ENCODE measurements at places on chromosomes 1 and 21.

GRCh38 chr1:95233737-95234500 lies at the start of gene RWDD3:
RWDD3 (plus strand) TSS chr1:95234210; CDS start chr1:95234231, 21 bp downstream.
- H3K27ac ChIP-seq: peak within 1 kb of the TSS; percentile 89
- H3K36me3 ChIP-seq: peaks cover 13% of the 10 kb centered on the region
- peaks cover 10% of the 10 kb centered on the region for H3K27me3 ChIP-seq
- peak within 1 kb of the TSS; percentile 94 for H3K4me3 ChIP-seq
- peaks cover 20% of the 10 kb centered on the region for H3K4me1 ChIP-seq
- DNase-seq: peak; percentile 93

DNA sequence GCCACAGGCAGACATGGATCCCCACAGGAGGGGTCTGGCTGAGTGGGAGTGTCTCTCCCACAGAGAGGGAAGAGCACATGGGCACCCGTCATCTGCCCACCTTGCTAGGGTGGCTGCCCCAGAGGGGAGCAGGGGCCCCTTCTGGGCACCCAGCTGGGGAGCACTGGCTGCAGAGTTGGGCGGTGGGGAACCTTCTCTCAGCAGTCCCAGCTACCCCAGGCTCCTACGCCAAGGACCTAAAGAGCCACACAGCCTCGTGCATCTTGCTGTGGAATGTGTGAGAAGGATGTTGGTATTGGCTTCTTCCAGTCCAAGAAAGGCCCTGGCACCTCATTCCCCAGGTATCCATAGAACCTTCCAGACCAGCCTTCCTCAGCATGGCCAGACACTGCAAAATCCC lies 250.6 kb upstream of the VAMP3 start:
- H3K4me1 ChIP-seq: no peaks in the 10 kb centered on the region
- no peak overlapping the region for H3K4me3 ChIP-seq
- H3K27me3 ChIP-seq: no peaks in the 10 kb centered on the region

- H3K27me3 ChIP-seq: no peaks in the 10 kb centered on the region
- H3K4me3 ChIP-seq: no peak overlapping the region
- DNase-seq: no peak
- no peaks in the 10 kb centered on the region for H3K36me3 ChIP-seq
- H3K27ac ChIP-seq: no peak overlapping the region
- H3K4me1 ChIP-seq: no peaks in the 10 kb centered on the region
Measured at GRCh38 chr1:238642231-238642630, 744.1 kb upstream of the CHRM3 start.

GRCh38 chr21:41653954-41654491 lies 112.8 kb downstream of the RIPK4 start:
- H3K4me1 ChIP-seq: no peaks in the 10 kb centered on the region
- H3K4me3 ChIP-seq: no peak overlapping the region
- no peak overlapping the region for H3K27ac ChIP-seq
- no peak for DNase-seq
- no peaks in the 10 kb centered on the region for H3K27me3 ChIP-seq
- H3K36me3 ChIP-seq: no peaks in the 10 kb centered on the region

DNA sequence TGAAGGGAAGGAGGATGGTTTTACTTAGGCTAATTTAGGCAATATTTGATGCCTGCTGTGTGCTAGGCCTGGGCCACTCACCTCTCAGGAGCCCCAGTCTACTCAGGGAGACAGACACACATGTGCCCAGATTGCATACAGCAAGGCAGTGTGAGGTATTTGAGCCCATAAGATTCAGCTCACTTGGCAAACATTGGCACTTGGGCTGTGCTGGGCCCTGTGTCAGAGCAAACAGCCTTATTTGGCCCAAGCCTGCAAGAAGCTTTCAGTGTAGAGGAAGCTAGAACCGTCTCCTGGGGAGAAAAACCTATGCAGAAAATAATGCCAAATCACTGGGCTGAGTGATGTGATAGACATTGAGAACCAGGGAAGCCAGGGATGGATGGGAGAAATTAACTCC lies 3.9 kb upstream of the SYNC start:
- no peaks in the 10 kb centered on the region for H3K36me3 ChIP-seq
- H3K27me3 ChIP-seq: no peaks in the 10 kb centered on the region
- no peaks in the 10 kb centered on the region for H3K4me1 ChIP-seq

DNA sequence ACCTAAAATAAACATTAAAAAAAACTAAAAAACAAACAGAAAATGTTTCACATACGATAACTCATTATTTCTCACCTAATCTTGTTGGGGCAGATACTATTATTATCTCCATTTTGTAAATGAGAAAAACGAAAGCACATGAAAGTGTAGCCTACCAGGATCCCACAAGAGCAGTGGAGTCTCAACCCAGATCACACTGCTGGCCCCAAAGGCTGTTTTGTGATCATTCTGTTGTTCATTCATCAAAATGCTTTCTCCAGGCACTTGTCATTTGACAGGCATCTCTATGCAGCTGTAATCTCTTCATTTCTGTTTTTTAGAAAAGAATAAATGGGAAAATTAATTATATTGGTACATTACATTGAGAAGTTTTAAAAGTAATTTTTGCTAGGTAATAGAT lies 67.5 kb downstream of the AK5 start:
- no peak for DNase-seq
- peaks cover 3% of the 10 kb centered on the region for H3K27me3 ChIP-seq
- no peaks in the 10 kb centered on the region for H3K4me1 ChIP-seq
- no peak overlapping the region for H3K4me3 ChIP-seq

GRCh38 chr1:238647877-238648276 lies 738.5 kb upstream of the CHRM3 start:
- H3K27ac ChIP-seq: no peak overlapping the region
- H3K4me3 ChIP-seq: no peak overlapping the region
- no peaks in the 10 kb centered on the region for H3K36me3 ChIP-seq
- no peaks in the 10 kb centered on the region for H3K4me1 ChIP-seq
- DNase-seq: no peak
- no peaks in the 10 kb centered on the region for H3K27me3 ChIP-seq

- H3K27ac ChIP-seq: peak overlapping the region; percentile 95
- no peaks in the 10 kb centered on the region for H3K27me3 ChIP-seq
- H3K4me3 ChIP-seq: no peak overlapping the region
Measured at GRCh38 chr1:8943498-8944405, 1.9 kb upstream of the CA6 start.

DNA sequence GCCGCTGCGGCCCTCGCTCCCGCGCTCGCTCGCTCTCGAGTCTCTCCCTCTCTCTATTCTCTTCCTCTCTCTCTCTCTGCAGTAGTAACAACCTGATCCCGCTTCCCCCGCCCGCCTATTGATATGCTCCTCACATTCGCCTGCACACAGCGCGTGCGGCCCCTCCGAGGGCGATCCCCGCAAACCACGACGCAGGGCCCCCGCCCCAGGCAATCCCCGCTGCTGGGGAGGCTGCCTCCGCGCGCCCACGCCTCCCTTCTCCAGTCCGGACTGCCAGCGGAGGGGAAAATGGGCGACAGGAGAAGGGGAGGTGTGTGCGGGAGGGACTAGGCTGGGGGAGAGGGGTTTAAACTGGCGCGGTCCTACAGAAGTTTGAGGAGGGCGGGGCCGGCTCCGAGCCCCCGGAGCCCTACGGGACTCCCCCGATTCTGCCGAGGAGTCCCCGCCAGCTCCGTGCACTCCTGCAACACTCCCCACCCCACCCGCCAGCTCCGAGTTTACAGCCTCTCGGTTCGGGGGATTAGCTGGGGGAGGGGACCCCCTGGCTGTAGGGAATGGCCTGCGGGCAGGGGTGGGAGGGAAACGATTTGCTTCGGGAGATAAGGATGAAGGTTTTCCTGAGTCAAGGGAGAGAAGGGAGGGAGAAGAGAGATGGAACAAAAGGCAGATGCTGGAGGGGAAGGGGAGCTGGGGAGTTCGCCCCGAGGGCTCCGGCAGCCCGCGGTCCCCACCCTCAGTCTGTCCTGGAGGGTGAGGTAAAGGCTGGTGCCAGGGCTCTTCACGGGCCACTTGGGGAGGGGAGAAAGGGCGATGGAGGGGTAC lies 66.6 kb downstream of the SYT2 start:
- H3K4me1 ChIP-seq: no peaks in the 10 kb centered on the region
- no peak overlapping the region for H3K27ac ChIP-seq
- DNase-seq: no peak
- H3K27me3 ChIP-seq: peaks cover 14% of the 10 kb centered on the region
- H3K36me3 ChIP-seq: no peaks in the 10 kb centered on the region

DNA sequence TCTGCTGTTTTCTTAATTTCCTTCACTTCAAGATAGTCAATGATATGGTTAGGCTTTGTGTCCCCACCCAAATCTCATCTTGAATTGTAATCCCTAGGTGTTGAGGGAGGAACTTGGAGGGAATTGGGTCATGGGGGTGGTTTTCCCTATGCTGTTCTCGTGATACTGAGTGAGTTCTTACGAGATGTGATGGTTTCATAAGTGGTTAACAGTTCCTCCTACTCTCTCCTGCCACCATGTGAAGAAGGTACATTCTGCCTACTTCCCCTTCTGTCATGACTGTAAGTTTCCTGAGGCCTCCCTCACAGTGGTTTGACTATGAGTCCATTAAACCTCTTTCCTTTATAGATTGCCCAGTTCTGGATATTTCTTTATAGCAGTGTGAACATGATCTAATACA lies 74.0 kb upstream of the SAMSN1 start:
- H3K4me3 ChIP-seq: no peak overlapping the region
- H3K27ac ChIP-seq: no peak overlapping the region
- H3K4me1 ChIP-seq: peaks cover 20% of the 10 kb centered on the region

DNA sequence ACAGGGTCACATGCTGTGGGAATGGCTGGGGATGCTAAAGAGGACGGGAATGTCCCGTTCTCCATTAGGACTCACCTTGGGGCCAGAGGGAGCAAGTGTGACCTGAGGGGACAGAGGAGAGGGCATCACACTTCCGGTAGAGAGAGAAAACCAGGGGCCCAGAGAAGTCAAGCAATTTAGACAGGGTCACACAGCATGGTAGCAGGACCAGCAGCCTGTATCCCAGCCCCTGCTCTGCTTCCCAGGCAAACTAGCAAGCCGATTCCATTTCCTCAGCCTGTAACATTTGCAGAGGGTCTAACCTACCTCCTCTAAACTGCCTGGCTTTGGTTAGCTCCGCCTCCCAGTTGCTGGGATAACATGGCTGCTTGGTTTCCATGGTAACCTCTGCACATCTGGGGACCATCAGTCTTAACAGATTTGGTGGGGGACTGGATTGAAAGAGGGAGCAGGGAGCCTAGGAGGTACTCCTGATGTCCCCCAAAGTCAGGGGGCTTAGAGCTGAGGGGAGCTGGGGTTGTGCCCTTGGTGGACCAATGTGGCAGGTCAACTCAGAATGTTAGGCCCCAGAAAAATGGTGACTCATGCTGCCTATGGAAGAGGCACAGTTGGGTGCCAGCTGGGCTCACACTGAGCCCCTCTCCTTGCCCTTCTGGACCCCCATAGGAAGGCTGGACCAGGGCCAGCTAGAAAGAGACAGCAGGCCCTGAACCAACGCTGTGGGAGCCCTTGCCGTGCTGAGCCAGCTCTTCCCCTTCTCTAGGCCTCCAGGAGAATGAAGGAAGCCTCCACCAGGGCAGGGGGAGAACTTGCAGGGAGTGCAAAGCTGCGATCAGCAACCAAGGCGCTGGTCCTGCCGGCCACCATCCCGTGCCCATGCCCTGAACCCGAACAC lies 9.5 kb downstream of the COL16A1 start:
- H3K27ac ChIP-seq: no peak overlapping the region
- H3K36me3 ChIP-seq: no peaks in the 10 kb centered on the region
- DNase-seq: no peak
- H3K4me1 ChIP-seq: no peaks in the 10 kb centered on the region
- no peak overlapping the region for H3K4me3 ChIP-seq

GRCh38 chr1:89912073-89912472 lies 82.8 kb upstream of the ZNF326 start:
- H3K27me3 ChIP-seq: no peaks in the 10 kb centered on the region
- no peak for DNase-seq
- no peak overlapping the region for H3K4me3 ChIP-seq

- no peaks in the 10 kb centered on the region for H3K27me3 ChIP-seq
- no peak overlapping the region for H3K4me3 ChIP-seq
- H3K27ac ChIP-seq: no peak overlapping the region
Measured at GRCh38 chr1:81155131-81155530, 645.6 kb upstream of the ADGRL2 start.

- no peak overlapping the region for H3K4me3 ChIP-seq
- no peak for DNase-seq
- H3K36me3 ChIP-seq: no peaks in the 10 kb centered on the region
- no peak overlapping the region for H3K27ac ChIP-seq
- no peaks in the 10 kb centered on the region for H3K4me1 ChIP-seq
Measured at GRCh38 chr1:71660411-71660810, 579.6 kb upstream of the ZRANB2 start.

DNA sequence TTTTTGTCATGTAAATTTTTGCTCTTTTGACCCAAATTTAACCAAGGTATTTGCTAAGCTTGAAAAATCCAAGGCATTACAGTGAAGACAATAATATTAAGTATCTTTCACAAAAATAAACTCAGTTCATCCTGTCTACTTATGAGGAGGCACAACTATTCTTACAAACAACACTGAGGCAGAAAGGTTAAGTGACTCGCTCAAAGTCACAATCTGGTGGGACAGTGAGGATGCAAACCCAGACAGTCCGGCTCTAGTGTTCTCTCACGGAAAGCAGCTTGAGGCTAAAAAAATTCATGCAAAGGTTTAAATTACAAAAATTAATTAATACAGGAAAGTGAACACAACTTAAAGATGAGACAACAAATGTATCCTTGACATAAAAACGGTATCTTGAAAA lies 125.3 kb downstream of the SIPA1L2 start:
- H3K27ac ChIP-seq: no peak overlapping the region
- DNase-seq: no peak
- H3K27me3 ChIP-seq: no peaks in the 10 kb centered on the region
- no peaks in the 10 kb centered on the region for H3K36me3 ChIP-seq
- H3K4me3 ChIP-seq: no peak overlapping the region
- H3K4me1 ChIP-seq: no peaks in the 10 kb centered on the region

GRCh38 chr1:150869683-150870082 lies 6.7 kb downstream of the ARNT start:
- peaks cover 8% of the 10 kb centered on the region for H3K4me1 ChIP-seq
- no peak overlapping the region for H3K27ac ChIP-seq
- no peak for DNase-seq
- no peak overlapping the region for H3K4me3 ChIP-seq
- peaks cover 7% of the 10 kb centered on the region for H3K36me3 ChIP-seq
- no peaks in the 10 kb centered on the region for H3K27me3 ChIP-seq

DNA sequence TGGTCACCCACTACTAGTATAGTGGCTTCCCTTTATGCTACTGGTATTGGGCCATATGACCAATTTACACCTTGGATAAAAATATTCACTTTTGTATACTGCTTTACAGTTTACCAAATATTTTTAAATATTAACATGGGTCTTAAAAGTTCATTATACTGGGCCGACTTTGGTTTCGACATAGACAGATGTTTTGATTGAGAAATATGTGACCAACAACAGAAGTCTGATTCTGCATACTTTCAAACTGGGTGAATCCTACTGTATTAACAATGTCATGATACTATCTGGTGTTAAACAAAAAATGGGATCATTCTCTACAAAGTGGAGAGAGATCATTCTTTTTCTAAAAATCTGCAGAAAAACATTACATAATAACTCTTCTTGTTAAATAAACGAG lies 134.8 kb downstream of the AKT3 start:
- H3K4me1 ChIP-seq: no peaks in the 10 kb centered on the region
- DNase-seq: no peak
- no peaks in the 10 kb centered on the region for H3K36me3 ChIP-seq
- H3K4me3 ChIP-seq: no peak overlapping the region
- H3K27ac ChIP-seq: no peak overlapping the region
- H3K27me3 ChIP-seq: no peaks in the 10 kb centered on the region

Data from DND-41 (cell line).